ENCODE measurements at places on chromosomes 13 and 19.

DNA sequence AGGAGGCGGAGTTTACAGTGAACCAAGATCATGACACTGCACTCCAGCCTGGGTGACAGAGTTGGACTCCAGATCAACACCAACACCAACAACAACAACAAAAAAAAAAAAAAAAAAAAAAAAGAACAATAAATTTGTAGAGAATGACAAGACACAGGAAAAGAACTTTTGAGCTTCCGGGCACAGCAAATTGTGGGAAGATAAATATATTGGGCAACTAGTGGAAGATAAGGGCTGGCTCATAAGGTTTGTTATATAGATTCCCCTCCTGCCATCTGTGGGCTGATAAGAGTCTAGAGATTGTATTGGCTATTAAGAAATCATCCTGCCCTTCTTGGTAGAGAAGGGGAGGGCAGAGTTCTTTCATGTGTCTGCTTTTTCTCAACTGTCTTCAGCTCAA, 33.1 kb upstream of the CYP2S1 start:
- DNase-seq: no peak

DNA sequence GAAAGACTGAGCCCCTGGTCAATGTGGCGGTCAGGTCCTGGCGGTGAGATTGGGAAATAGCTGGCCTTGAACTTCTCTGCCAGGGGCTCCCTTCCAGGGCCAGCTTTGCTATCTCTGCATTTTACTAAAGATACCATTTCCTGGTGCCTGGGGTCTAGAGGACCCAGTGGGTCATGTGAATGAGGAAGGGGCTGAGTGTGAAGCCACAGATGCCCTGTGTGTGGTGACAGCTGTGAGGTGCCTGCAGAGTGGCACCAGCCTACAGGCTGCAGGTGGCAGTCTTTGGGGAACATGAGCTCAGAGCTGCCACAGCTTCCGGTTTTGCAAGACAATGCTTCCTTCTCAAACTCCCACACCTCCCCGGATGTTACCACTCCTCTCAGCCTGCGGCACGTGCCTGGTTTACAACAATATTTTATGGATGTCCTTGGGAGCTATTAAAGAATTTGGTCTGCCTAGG, 5.2 kb upstream of the MLNR start:
- peak; percentile 66 for DNase-seq

DNA sequence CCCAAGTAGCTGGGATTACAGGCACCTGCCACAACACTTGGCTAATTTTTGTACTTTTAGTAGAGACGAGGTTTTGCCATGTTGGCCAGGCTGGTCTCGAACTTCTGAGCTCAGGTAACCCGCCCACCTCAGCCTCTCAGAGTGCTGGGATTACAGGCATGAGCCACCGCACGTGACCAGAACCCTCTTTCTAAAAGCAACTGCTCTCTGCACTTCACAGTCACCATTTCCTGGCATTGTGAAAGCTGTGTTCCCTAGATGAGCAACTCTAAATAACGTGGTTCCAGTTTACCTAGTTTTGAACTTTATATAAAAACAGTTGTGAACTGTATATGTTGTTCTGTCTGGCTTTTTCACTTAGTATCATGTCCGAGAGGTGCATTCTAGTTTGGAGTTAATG, 152.9 kb downstream of the SIPA1L3 start:
- DNase-seq: peak; percentile 65

GRCh38 chr13:111944171-111944583, 122.8 kb upstream of the SOX1 start:
- no peak for DNase-seq

DNA sequence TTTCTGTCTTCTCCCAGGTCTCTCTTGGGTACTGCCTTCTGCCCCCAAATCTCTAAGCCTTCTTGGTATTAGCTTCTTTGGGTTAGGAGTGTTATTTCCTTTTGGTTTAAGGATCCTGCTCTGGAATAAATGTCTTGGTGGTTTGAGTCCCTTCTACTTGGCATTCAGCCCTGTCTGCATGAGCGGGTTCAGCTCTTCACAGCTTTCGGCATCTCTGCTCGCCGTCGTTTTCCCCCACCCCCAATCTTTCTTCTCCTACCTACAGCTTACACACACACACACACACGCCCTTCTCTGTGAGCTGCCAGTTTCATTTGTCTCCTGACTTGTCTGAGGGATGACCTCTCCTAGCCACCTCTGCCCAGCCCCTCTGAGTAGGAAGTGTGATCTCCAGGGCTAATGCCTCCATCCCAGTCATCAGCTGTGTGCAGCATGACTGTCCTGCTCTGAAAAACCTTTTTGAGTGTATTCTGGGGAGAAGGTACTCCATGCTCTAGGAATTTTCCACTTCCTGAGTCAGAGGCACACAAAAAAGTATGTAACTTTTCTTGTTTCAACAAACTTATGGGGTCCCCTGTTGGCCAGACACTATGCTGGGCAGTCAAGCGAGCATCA, 4.7 kb downstream of the CNOT3 start:
- no peak for DNase-seq

GRCh38 chr13:88142653-88143052, 471.5 kb downstream of the SLITRK5 start:
- no peak for DNase-seq

- DNase-seq: no peak
Observed at GRCh38 chr19:12642506-12642905, 24.0 kb downstream of the MAN2B1 start.

DNA sequence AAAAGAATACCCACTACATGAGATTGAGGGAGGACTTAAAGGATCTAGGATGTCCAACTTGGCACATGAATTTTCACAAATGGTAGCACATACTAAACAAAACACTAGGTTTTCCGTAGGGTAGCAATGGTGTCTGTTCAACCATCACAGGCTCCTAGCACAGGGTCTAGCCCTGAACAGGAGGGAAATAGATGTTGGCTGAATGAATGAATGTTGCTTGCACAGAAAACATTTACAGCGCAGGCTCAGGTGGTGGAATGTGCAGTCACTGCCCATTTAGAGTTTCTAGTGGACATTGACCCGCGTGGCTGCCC, 1.9 kb upstream of the MYCBP2 start:
- no peak for DNase-seq

- peak; percentile 81 for DNase-seq
Observed at GRCh38 chr19:53927739-53928138, 18.7 kb downstream of the CACNG7 start.

DNA sequence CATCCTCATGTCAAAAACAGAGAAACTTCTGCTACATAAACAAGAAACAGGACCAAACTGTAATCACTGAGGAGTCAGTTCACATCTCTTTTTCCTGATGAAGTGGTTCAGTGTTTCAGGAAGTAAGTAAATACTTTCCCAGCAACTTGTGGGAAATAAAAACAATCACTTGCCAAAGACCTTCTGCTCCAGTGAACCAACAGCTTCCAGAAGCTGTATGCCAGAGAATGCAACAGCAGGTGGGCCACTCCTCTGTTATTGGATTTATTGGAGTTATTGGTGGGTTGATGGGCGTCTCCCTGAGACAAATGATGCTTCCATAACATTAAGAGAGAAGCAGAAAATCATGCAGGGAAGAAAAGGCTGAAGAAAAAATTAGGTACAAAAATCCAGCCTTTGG, 9.9 kb downstream of the SLC6A16 start:
- no peak for DNase-seq

DNA sequence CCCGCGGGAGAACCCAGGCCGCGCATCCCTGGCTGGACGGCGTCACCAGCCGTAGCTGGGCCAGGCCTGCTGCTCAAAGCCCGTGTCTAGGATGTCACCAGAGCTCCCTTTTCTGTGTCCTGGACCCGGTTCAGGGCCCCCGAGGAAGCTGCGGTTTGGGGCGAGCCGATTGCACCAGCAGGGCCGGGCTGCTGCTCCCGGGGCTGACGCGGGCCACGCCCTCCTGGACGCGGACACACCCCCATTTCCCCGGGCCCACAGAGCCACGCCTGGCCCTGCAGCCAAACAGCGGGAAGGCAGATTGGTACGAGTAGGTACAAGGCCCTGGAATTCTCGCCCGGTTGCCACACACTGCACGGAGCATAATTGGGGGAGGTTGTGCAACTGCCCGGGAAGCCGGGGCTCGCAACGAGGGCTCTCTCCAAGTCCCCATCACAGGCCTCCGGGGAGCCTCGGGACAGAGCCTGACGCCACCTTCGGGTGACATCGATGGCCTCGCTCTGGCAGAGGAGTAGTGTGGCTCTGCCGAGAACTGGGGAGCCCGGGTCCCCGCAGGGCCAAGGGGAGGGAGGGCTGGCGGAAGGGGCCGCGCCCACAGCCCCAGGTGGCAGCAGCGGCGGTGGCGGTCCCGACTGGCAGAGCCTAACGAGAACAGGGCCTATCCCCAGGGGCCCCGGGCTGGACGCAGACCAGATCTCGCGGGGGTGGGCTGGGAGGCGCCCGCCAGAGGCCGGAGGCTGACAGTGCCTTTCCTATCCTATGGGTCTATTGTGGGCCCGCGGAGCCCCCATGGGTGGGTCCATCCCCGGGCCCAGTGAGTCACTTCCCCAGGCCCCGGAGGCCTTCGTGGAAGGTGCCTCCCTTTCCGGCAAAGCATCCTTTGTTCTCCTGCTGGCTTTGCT, 23.5 kb downstream of the KCTD15 start:
- peak; percentile 88 for DNase-seq
